ENCODE measurements at places on chromosomes 4 and X.
A peak's percentile ranks its signal among the peaks of the same experiment; 100 is the strongest.

DNA sequence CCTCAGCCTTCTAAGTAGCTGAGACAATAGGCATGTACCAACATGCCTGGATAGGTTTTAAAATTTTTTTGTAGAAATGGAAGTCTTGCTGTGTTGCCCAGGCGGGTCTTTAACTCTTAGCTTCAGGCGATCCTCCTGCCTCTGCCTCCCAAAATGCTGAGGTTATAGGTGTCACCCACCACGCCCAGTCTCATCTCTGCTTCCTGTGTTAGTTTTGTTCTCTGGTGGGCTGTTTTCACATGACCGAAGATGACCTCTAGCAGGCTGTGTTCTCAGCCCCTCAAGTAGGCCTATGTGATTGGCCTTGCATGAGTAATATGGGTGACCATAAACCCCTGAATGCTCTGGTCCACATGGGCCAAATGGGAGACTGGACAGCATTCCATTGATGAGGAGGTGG lies 56.8 kb upstream of the MSANTD1 start:
- DNase-seq: no peak

- DNase-seq: no peak
These were observed 265.5 kb upstream of the FTHL17 start for GRCh38 chrX:31337332-31337731.

GRCh38 chrX:68940601-68941000 lies 111.8 kb downstream of the EFNB1 start:
- DNase-seq: no peak

GRCh38 chr4:181307824-181308223 lies 935.4 kb upstream of the TENM3 start:
- no peak for DNase-seq

DNA sequence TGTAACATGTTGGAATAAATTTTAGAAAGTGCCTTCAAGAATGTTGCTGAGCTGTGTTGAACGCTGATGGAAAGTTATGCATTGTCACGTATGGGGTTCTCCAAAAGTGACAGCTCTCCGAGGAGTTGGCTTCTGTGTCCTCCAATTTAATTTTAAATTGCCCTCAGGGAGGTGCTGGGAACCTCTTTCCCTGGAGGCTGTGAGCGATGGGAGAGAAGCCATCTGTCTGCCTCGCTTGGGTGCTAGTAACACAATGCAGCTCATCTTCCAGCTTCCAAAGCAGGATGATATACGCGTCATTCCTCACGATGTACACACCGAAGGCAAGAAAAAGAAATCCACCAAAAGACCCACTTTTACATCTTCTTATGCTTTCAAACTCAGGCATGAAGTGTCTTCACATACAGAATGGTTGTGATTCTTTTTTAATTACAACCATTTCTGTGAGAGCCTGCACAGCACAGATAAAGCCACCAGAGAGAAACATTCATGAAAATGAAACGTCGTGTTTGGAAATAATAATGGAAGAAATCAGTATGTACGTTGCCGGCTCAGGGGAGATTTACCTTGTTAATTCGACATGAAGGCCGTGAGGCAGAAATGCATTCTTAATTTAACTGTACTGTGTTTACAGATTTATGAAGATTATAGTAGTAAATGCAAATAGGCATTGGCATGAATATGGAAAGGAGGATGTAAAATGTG lies 218.9 kb downstream of the ASMT start:
- no peak for DNase-seq

DNA sequence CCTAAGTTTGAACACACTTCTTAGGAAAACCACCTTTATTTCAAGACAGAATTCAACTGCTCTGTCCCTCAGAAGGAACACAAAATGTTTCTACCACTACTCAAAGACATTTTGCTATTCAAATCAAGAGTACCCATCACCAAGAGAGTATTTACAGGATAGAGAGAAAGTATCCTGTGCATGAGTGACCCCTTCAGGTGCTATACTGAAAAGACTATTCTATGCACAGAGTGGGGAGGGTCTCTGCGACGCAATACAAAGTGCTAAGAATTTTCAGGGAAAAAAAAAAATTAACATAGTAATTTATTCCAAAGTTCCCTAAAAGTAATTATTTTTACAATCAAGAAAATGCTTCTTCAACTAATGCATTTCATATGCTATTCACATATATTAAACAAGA lies 346.4 kb upstream of the FAM241A start:
- DNase-seq: no peak

DNA sequence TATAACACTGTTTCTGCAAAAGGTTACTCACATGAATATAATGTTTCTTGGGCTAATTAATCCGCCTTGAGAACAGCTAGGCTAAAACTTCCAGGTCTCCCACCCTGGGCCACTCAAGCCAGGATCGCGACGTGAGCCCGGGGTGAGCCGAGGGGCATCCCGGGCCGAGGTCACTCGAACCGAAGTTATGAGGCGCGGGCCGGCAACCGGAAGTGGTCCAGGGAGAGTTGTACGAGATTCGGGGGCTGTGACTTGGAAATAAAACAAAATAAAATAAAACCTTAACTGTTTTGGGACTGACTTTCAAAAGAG lies 317 bp downstream of the CMC4 start:
- no peak for DNase-seq

GRCh38 chrX:91137883-91138282 lies 296.8 kb upstream of the PABPC5 start:
- DNase-seq: no peak

DNA sequence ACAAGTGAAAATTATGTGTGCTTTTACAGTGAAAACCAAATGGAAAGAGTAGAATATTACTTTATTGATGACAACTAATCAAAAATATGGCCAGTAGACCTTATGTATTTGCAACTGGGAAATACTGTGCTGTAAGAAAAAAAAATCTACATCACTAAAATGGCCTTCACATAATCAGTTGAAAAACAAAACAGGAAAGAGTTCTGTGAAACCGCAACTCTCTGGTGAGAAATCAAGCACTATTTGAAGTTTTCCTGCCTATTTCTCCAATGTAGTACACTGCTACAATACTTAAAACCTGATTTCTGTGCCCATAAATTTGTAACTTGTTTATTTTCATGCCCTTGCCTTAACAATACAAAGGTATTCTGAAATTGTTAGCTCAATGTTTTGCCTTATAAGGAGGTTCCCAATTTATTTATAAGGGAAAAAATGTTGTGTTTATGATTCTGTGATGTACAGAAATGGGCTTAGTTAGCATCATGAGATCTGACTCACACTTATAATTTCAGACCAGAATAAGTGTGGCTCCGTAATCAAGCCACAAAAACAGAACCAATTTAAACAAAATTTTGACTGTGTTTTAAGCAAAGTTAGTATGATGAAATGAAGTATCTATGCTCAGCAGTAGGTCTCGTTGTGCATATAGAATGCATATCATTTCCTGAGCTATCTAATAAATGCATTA lies 147.1 kb downstream of the FAT4 start:
- peak; percentile 21 for DNase-seq

- DNase-seq: peak; percentile 71
These were observed 10.9 kb downstream of the GAB3 start for GRCh38 chrX:154739952-154740465.

DNA sequence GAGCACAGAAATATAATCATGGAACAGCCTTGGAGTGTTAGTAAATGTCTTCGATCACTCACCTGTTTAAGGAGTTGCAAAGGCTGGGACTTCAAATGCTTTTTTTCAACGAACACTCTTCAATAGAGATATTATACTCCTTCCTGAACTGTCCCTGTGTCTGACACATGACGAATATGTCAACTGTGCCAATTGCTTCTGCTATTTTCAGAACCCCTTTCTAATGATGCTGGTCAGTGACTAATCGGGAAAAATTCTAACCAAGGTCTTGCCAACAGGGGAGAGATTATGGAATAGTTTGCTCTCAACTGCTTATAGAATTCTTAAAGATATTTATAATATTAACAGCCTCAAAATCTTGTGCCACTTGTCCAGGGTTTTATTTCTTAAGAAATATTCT lies 8.5 kb upstream of the KLHL34 start:
- no peak for DNase-seq

DNA sequence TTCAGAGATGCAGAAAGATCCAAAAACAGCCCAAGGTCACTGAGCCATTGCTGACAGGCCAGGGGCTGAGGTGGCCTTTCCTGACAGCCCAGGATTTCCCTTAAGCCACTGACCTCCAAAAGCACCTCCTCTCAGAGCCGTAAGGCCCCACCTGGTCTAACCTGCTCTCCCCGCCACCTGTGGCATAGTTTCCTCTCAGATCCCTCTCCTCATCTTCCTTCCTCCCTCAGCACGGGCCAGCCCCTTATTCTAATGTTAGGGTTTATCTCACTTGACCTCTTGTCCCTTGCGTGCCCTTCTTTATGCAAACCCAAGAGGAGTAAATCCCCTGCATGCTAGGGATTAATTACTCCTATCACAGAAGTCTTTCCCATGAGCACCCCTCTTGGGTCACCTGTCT lies 113.0 kb downstream of the RBM47 start:
- DNase-seq: no peak

GRCh38 chr4:184397516-184398163 lies 76.7 kb downstream of the IRF2 start:
- DNase-seq: no peak

DNA sequence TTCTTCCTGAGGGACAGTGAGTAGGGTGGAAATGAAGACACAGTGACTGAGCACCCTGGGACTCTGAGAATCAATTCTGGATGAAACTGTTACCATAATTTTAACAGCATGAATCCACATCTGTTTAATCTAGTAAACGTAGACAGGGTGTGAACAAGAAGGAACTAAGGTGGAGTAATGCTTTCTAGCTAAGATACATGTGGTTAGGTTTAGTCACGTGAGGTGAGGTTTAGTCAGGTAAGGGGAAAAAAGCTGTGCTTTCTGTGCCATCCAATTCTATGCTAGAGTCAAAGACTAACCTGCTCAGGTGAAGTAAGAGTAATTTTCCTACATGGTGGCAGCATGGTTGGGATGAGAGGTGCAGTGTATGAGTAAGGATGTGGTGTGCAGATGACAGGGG lies 54.0 kb upstream of the C4orf54 start:
- DNase-seq: no peak

- DNase-seq: no peak
These were observed 55.9 kb upstream of the PDE5A start for GRCh38 chr4:119684463-119684862.

GRCh38 chr4:6788123-6788522 lies 5.6 kb downstream of the KIAA0232 start:
- DNase-seq: no peak

GRCh38 chrX:39767446-39767845 lies 330.3 kb downstream of the BCOR start:
- no peak for DNase-seq

DNA sequence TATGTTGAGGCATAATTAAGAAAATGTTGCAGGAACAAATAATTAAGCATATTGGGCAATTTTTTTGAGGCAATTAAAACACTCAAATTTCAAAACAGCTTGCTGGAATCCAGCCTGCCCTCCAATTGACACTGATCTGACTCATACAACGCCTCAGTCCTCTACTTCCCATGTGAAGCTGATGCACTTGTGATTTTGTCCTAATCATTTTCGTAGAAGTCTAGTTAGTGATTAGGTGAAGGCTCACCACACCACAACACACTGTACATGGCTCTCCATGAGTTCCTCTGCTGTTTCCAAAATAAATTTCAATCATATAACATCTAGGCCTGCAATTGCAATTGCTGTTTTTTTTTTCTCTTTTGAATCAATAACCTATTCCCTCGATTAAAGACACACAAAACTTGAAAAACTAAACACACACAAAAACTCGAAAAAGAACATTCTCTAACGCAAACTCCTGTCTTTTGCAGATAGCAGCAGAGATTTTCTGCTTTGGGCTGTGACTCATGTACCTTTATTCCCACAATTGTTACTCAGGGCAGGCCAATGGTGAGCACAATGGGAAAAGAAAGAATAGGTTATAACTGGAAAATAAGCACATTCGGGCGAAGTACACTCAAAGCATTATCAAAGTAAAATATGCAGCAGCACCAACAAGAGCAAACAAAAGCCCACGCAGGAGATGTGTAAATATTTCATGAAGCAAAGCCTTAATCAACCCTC lies 1.7 kb downstream of the GPRIN3 start:
- DNase-seq: no peak

DNA sequence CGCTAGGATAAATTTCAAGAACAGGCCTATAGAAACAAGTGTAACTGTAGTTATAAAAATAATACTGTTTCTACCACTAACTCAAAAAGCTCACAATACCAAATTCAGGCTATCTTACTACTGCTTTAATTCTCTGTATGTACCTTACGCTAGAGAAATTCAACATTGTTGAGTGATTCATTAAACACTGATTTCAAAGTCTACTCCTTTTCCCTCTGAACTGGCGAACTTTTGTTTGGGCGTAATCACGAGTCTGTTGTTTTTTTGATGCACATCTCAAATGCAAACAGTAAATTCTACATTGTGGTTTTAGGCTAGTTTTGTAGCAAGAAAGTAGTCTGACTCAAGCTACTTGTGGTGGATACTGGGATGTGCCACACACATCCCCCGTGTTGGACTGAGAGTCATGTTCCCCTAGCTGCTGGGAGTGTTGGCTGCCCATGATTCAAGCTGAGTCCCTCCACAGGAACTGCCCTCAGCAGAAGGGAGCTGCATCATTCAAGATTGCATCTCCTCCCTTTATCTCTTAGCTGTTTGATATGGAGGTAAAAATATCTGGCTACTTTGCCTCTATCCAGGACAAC lies 406.1 kb downstream of the RAPGEF2 start:
- DNase-seq: no peak

- DNase-seq: no peak
These were observed 552.4 kb upstream of the MAGEB2 start for GRCh38 chrX:29662759-29663503.

GRCh38 chr4:77473509-77473908 lies 132.1 kb upstream of the CXCL13 start:
- DNase-seq: peak; percentile 46

GRCh38 chr4:124883632-124884031 lies 171.1 kb upstream of the ANKRD50 start:
- no peak for DNase-seq

GRCh38 chr4:9608300-9608699 lies 164.1 kb downstream of the DEFB131A start:
- DNase-seq: no peak

DNA sequence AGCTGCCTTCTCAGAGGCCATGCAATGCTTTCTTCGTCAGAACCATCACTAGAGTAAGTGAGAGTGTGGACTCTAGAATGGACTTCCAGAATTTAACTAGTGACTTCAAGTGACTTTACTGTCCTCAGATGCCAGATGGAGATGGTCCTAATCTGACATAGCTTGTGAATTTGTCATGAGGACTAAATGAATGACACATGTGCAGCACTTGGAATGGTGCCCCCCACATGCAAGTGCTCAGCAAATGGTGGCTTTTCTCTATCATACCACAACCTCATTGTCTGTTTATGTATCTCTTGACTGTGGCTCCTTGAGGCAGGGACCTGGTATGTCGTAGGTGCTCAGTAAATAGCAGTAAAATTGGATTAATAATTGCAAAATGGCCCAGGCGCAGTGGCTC lies 91.6 kb upstream of the STX18 start:
- no peak for DNase-seq

- DNase-seq: no peak
These were observed 186.4 kb upstream of the PUDP start for GRCh38 chrX:7334253-7334935.

All from hematopoietic multipotent progenitor cell treated with erythropoietin and hydrocortisone succinate and interleukin-3 and kit ligand, for 4 days (in vitro differentiated cells).